Hematopoietic multipotent progenitor cell treated with erythropoietin and hydrocortisone succinate and interleukin-3 and kit ligand, for 17 days (in vitro differentiated cells): ENCODE measurements at places on chromosomes 6 and 20.

- no peak for DNase-seq
These were observed 26.2 kb downstream of the TTBK1 start for GRCh38 chr6:43269273-43270007.

GRCh38 chr6:17505062-17505476, 95.0 kb upstream of the FAM8A1 start:
- DNase-seq, result no peak

GRCh38 chr6:147205690-147206600, 1.7 kb downstream of the STXBP5 start:
- DNase-seq, result peak; percentile 18

- no peak for DNase-seq
These were observed 66.9 kb downstream of the PHACTR2 start for GRCh38 chr6:143744551-143745165.

DNA sequence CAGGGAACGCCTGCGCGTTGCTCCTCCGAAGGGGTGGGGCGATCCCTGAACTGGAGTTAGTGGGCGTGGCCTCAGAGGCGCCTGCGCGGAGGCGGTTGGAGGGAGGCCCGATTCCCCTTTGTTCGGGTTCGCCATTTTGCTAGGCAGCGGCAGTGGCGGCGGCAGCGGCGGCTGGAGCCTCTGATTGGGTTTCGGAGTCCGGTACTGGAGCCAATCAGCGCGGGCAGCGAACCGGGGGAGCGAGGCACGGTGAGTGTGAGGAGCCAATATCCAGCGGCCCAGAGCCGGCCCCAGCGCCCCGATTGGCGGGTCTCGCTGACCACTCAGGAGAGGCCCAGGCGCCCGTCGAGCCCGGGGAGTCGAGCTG, at the start of gene NFYA:
TSS of gene NFYA (plus strand) at position 139 of the 367 bp plus-strand sequence. CDS start 6,116 bp downstream, outside the sequence.
- DNase-seq, result peak; percentile 100

DNA sequence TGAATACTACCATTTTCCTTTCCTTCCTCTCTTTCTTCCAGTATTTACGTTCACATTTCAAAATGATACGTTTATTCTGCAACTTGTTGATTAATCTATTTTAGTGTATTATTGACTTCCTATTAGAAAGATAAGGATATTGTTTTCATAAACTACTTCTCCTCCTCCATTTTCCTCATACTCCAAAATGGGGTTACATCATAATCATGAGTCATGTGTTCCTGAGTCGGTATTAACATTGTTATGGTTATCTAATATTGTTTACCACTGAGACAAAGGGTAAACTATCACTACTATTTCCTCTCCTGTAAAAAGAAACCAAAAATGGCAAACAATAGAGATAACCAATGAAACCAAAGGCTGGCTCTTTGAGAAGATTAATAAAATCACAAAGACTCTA, 126.5 kb upstream of the CDYL start:
- no peak for DNase-seq

DNA sequence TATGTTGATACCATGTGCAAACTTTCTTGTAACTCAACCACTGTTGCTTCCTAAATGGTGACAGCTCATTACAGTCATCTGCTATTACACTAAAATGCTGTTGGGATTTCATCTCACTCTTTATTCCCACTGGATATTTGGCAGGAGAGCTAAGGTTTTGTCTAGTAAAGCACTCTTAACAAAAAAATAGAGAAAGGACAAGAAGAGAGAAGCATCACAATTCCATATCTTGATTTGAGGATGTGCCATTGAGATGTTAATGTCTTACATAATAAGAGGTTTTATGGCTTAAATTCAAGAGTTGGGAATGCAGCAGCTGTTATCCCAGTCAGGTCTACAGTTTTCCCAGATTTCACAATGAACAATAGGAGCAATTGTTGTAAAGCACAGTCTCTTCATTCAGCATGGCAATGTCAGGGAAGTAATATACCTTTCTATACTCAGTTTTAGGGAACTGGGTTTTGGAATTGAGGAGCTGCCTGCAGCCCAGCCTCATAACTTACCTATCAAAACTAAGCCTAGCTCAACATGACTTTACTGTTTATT, 134.9 kb downstream of the ISM1 start:
- DNase-seq, result no peak

GRCh38 chr6:153564803-153565202, 433.7 kb upstream of the RGS17 start:
- no peak for DNase-seq

GRCh38 chr6:137904822-137905617, 38.0 kb downstream of the TNFAIP3 start:
- DNase-seq, result no peak

DNA sequence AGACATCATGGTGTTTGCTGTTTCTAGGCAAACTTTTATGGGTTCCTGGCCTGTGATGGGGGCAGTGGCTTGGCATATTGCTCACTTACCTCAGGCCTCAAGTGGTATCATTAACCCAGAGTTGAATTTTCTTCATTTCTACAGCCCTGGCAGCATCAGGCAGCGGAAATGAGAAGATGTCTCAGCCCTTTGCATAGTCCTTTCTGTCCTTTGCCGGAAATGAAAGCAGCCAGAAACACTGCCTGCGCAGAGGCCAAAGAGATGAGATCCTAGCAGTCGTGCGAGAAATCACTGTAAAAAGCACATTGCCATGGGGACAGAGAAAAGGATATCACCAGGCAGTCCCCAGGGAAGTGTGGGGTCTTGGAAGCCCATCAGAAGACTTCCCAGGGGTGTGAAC, 37.4 kb upstream of the KCNG1 start:
- no peak for DNase-seq

GRCh38 chr20:13342469-13343242, 121.6 kb downstream of the ISM1 start:
- no peak for DNase-seq

DNA sequence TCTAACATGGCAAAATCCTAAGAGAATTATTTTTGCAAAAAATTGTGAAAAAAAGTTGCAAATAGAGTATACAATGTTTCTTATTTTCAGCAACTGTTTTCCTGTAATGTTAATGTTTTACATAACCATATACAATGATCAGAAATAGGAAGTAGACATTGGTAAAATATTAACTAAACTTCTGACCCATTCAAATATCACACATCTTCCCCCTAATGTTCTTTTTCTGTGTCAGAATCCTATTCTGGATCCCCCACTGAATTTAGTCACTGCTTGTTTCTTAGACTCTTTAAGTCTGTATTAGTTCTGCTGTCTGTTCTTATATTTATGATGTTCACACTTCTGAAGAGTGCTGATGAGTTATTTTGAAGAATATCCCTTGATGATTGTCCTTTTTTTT, 62.0 kb downstream of the HFE start:
- DNase-seq, result no peak

DNA sequence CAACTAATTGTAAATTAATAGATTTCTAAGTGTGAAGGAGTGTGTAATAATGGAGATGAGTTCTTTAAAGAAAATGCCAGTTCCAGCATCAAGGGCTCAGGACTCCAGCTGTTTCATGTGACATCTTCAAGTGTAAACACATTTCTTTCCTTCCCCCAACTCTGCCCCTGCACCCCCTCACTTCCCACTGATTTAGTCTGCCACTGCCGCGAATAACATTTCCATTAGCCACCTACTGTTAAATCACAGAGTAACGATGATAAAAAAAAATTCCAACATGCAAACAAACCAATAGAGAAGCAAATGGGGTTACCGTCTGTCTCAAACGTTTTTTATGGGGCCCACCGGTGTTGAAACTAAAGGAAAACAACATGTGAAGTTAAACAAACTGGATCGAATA, 414.3 kb downstream of the SAMD5 start:
- DNase-seq, result no peak

GRCh38 chr6:108168501-108169463, 3.0 kb downstream of the NR2E1 start:
- DNase-seq, result no peak

GRCh38 chr6:22972771-22973170, 403.4 kb downstream of the HDGFL1 start:
- DNase-seq, result no peak

DNA sequence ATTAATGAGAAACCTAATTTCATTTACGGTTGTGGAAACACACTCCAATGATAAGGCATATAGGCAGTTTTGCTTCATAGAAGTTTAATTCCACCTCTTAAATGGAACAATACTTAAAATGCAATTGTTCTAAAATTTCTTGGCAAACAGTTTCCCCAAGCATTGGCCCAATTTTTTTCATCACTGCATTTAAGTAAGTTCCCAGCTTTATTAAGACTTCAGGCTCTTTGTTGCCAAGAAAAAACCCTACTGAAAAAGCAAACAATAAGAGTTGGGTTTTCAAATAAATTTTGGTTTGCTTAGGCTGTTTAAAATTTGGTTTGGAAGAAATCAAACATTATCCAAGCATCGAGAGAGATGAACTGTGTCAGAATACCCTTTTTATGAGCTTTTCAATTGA, 690.9 kb upstream of the NRSN1 start:
- no peak for DNase-seq

- no peak for DNase-seq
These were observed 61.8 kb downstream of the EPM2A start for GRCh38 chr6:145673504-145673903.

DNA sequence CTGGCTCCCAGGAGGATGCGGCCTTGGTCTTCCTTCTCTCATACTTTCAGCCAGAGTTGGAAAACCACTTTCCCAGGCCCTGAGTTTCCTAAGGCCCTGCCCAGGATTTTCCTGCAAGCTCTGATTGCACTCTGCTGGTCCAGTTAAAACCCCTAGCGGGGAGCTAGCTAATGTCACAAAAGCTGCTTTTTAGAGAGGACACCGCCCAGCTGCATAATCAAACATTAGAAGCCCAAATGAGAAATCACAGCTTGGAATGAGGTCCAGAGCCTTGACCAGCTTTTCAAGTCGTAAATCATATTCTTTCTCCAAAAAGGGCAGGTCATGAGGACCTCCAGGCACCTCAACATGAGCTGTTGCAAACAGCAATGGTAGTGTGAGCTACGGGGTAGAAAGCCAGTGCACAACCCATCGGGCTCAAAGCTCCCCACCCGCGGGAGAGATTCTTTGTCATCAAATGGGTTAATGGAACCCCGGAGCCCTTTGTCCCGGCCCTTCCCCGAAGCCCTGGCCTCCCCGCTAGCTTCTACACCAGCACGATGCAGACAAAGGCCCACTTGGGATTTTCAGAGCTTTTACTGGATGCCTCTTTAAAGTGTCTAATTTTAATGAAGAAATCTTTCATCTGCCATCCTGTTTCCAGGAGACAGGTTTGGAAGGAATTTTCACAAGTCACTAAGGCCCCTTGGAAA, 134.0 kb downstream of the SCML4 start:
- no peak for DNase-seq

DNA sequence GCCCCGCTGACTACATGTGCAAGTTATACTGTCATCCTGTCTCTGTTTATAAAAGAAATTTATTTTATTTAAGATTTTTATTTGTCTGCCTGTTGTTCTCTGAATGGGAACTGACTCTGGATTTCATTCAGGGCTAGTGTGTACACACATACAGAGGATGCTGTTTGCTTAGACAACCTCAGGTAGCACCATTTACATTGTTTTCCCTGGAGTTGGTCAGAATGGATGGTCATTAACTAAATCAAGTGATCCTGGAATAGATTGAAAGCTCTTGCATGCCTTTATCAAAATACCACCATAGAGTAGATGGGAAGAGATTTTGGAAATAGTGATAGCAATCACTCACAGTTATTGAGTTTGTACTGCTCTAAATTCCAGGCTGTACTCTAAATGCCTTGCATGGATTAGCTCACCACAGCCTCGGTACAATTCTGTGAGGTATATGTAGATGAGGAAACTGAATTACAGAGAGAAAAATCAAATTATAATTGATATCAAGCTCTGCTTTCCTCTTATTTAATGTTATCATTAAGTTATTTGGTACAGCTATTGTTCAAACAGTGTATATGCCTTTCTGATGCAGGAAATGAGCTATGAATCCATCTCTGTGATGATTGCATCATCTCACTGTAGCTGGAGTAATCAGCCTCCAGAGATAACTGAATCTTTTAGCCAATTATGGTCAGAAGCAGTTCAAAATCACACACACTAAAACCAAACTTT, 51.9 kb downstream of the RNF217 start:
- no peak for DNase-seq

GRCh38 chr20:62437496-62437895, 10.2 kb upstream of the RBBP8NL start:
- no peak for DNase-seq

- no peak for DNase-seq
These were observed 8.2 kb downstream of the HDDC2 start for GRCh38 chr6:125293587-125293986.

DNA sequence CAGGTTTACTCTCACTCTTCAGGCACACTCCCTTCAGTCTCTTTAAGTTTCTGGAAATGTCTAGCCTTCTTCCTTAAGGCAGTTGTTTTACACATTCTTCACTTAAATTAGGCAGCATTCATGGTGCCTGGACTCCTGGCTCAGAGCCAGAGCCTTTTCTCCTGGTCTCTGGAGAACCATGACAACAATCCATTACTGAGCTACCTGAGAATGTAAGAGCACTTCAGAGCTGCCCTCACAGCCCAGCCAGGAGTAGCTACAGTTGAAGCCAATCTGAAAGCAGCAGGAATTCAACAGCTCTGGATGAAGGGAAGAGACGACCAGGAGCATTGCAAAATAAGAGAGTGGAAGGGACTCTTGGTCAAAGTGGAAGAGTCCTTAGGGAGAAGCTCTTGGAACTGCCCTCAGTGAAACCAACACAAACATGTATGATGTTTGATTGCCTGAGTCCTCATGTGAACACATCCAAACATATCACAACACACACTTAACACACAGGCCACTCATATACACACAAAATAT, 416.8 kb upstream of the SPTLC3 start:
- no peak for DNase-seq

DNA sequence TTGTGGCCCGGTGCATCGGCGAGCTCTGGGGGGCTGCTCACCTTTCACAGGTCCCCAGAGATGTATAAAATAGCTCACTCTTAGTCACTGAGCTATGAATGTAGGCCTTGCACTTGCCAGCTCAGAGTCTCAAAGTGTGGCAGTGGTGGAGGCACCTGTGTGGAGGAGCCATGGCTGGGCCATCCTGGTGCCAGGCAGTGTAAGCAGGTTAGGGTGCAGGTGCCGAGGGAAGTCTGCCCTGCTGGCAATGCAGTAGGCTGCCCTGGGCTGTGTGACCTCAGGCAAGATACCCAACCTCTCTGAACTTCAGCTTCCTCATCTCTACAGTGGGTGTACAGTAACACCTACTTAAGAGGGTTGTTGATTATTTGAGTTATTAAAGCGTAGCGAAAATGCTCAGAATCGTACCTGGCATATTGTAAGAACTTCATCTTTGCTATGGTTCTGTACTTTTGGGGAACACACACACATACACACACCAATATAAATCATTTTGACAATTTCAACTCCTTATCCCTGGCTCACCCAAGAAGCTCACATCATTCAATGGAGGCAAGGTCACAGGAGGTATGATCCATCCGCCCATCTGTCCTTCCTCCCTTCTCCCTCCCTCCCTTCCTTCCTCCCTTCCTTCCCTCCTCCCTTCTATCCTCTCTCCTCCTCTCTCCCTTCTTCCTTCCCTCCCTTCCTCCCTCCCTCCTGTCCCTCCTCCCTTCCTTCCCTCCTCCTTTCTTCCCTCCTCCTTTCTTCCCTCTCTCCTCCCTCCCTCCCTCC, 66.8 kb upstream of the STX16 start:
- DNase-seq, result no peak
